ENCODE measurements at places on chromosomes 1 and 21.
A peak's percentile ranks its signal among the peaks of the same experiment; 100 is the strongest.

DNA sequence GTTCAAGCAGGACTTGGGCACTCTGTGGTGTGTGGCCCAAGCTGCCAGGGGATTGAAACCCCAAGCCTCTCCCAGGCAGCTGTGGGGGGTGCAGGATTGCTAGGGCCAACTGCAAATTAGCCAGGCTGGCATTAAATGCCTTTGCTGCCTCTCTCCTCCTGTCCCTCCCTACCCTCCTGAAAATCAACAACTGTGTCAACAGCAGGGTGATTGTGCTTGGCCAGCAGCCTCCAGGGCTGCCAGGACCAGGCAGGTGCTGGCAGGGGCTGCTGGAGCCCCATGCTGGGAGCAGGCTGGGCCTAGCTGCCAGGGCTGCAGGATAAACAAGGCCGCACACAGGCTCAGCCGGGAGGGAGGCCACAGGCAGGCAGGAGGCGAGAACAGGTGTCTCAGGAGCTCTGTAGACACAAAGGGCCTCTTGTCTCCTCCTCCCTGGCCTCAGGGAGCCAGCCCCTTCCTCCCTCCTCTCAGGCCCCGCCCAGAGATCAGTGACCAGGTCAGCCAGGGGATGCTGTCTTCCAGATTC lies 11.4 kb downstream of the SOX13 start:
- DNase-seq, result peak; percentile 96

DNA sequence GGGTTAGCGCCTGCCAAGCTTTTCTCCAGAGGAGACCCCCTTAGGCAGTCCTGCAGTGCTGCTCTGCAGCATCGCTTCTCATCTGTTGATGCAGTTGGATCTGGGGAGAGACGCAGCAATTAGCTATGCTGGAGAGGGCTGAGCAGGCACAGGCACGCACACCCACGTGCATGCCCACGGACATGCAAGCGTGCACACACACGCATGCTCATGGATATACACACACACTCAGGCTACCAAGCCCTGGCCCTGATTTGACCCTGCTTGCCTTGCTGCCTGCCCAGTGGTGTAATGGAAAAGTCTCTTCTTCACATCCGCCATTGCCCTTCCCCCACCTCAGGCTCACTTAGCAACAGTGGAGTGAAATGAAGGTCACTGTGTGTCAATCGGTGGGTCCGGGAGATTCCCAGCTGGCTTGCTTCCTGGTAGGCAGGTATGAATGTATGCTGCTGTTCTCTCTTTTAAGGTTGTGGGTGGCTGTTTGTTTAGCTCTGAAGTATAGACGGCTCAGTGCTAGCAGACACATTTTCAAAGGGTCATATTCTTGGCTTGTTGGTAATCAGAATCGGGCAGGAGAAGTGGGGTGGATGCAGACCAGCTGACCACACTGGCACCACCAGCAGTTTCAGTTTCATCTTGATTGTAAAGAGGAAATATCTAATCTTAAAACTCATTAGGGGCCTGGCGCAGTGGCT lies 9.5 kb downstream of the ATP1B1 start:
- DNase-seq, result peak; percentile 37

- no peak for DNase-seq
Observed at GRCh38 chr1:240000634-240001033, 91.0 kb upstream of the FMN2 start.

GRCh38 chr1:16083486-16083885 lies 10.0 kb upstream of the FAM131C start:
- DNase-seq, result no peak

DNA sequence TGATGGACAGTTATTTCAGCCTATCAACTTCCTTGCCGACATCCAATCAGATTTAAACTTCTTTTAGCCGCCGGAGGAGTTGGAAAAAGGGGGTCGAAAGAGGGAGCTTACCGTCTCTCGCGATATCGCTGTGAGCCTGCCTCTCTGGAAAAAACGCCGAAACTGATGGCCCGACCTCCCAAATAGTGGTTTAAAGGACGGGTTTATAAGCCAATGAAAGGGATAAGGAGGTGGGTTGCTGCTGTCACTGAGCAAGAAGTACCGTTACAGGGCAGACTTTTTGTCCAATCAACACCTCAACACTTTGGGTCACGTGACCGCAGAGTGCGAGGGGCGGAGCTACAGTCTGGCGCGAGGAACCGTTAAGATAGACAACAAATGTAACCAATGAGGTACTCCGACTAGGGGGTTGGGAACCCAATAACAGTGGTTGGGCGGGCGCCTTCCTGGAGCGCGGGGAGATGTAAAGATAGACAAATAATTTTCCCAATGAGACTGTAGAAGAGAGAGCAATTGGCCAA lies at the start of gene RBM15:
Gene RBM15 (plus strand): TSS at position 492 of the 521 bp plus-strand sequence. CDS start 29 bp downstream, at position 521.
- peak; percentile 100 for DNase-seq

GRCh38 chr1:223836586-223836985 lies 9.2 kb downstream of the TP53BP2 start:
- DNase-seq, result no peak

DNA sequence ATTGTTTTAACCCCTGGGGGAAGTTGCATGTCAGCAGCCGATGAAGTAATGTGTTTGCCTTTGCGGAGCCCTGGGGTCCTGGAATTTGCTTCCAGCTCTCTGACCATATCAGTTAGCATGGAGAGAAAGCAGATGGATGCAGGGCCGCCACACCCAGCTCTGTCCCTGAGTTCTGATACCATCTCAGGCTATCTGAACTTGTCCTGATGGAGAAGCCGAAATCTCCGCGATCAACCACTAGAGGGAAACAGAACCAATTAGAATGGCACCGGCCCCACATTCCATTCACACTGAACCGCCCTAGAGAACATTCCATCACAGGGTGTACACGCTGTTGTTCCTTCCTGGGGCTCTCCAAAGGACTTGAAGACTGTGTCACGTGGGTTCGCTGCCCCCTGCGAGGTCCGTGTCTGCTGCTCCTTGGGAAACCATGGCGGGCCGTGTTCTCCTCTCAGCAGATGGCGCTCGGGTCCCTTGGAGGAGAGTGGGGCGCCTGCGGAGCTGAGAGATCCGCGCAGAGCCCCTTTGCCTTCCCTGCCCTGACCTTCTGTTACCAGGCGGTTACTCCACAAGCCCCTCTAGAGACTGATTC lies 75.4 kb downstream of the ABCA4 start:
- peak; percentile 98 for DNase-seq

GRCh38 chr1:205535866-205536758 lies 31.6 kb downstream of the CDK18 start:
- no peak for DNase-seq

GRCh38 chr1:239630767-239631166 lies 244.4 kb downstream of the CHRM3 start:
- DNase-seq, result peak; percentile 45

DNA sequence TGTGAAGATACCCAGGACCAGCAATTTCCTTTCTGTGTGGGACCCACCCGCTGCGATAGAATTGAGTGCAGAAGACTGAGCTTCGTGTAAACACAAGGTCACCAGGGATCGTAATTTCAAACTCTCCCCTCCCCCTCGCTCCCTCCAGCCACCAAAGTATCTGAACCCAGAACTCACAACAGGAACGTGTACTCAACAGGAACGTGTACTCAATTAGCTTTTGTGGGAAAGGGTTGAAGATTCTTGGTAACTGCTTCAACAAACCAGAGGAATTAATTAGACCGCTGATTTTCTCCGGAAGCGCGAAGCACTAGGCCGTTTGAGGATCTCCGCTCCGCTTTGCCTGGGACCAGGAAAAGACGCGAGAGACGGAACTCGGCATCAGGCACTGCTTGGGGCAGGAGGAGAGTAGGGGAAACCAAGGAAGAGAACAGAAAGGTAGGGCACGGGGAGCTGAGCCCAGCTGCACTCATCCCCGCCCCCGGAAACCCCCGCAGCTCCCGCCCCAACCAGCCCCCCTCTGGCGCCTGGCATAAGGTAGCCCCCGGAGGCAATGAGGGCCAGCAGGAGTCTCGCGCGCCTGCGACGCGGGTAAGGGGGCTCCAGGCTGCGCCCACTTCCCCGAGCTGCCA lies 453 bp downstream of the DRAM2 start:
- peak; percentile 84 for DNase-seq

DNA sequence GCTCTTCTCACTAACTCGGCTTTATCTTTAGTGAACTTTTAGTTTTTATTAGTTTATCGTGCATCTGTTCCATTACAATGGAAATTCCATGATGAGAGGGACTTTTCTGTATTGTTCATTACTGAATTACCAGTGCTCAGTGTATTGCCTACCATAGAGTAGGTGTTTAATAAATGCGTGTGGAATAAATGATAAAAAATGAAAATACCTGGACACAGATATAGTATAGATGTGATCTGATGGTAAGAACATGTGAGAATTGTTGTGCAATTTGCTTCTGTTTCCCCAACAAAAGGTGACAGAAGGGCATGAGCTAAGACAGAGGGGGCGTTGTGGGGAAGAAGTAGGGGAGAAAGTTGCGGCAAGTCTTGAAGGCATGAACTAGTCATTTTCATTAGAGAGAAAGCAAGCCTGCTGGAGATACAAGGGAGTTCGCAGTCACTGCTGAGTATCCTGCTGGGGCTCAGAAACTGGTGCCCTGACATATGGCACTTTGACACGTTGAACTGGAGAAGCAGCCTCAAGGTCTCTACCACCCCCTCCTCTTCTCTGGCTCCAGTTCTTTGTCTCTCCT lies 5.6 kb upstream of the COG2 start:
- no peak for DNase-seq

- no peak for DNase-seq
Observed at GRCh38 chr1:145777357-145778145, 46.3 kb downstream of the RNF115 start.

DNA sequence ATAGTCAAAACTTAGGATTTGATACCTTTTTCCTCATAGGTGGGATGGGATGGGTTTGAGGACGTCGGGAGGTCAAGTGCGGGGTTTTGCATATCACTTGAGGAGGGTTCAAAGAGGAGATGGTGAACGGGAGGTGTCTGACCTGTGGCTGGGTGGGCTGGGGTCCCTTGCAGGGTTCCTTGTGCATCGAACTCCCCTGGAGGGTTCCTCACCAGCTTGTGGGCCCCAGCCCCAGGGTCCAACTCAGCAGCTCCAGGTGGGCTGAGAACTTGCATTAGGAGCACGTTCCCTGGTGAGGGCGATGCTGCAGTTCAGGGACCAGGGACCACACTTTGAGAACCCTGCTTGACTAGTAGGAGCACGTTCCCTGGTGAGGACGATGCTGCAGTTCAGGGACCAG lies 23.2 kb downstream of the TRPM2 start:
- no peak for DNase-seq

- DNase-seq, result no peak
Observed at GRCh38 chr21:14533499-14534428, 12.4 kb downstream of the SAMSN1 start.

DNA sequence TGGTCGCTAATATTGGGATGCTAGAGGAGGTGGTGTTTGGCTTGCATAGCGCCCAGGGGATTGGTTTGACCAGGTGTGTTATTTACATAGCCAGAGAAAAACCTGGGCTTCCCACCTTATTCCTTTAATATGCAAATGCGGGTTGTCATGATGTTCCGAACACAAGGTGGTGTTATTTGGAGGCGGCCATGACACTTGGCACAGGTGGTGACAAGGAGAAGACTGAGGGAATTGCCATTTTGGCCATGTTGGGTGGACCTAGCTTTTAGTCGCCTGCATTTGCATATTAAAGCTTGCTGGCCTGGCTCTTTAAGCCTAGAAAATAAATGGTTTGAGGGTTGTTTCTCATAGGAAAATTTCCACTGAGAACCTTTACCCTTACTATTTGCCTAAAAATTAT lies 490.5 kb downstream of the SIPA1L2 start:
- DNase-seq, result peak; percentile 77

- DNase-seq, result peak; percentile 47
Observed at GRCh38 chr1:41418857-41419583, 57.8 kb downstream of the FOXO6 start.

DNA sequence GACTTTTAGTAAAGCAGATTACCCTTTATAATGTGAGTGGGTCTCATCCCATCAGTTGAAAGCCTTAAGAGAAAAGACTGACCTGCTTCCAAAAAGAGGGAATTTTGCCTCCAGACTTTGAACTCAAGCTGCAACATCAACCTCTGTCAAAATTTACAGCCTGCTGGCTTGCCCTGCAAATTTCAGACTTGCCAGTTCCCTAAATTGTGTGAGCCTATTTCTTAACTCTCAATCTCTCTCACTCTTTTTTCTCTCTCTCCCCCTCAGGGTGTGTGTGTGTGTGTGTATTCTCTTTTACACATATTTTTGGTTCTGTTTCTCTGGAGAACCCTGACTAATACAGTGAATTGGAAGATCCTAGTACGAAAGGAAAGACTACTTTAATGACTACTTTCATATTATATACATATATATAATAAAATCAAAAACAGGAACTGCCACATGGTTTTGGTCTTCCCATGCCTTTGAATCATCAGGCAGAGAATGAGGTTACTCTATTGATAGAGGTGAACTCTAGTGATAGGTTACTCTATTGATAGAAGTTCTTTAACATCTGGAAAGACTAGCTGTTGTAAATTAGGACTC lies 6.4 kb downstream of the OR2C3 start:
- no peak for DNase-seq

DNA sequence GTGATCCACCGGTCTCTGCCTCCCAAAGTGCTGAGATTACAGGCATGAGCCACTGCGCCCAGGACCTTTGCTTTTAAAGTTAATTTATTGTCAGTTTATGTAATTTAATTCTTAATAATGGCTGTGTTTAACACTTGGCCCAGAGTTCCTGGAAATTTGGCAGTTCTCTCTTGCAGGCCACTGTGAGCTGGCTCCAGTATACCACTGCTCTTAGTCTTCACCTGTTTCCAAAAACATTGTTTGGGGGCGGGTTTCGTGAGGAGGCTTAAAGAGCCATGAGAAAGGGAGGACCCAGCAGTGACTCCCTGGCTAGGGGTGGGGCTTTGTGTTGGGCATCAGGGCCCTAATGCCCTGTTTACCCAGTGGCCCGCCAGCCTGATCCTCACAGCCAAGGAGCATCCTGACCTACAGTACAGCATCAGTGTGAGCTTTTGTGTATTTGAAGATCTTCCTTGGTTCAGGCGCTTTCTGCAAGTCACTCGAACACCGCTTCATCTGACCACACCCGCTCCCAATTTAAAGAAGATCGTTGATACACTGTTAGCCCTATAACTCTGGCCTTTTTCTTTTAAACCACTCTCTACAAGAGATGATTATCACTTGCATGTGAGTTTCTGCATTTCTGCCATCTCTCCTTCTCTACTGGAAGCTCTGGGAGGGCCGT lies 12.0 kb upstream of the BGLAP start:
- DNase-seq, result no peak
